ENCODE measurements at places on chromosomes 2 and 18. TPM values are rescaled to one million over a fixed set of nuclear protein-coding genes. Genes with fewer than 3 reads are reported as not detected.

DNA sequence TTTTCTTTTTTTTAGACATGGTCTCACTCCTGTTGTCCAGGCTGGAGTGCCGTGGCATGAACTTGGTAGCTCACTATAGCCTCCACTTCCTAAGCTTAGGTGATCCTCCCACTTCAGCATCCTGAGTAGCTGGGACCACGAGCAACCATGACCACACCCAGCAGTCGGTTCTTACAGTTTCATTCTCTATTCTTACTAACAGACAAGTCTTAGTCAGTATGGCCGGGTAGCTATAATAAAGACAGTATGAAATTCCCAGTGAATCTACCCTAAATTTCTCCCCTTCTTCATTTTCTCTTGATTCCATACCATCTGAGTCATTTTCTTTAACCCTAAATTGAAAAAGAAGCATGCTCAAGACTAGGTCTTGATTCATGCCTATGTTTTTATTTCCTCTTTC, 775.3 kb upstream of the NRXN1 start:
- no peak for DNase-seq
- no peaks in the 10 kb centered on the region for H3K27me3 ChIP-seq
- no peaks in the 10 kb centered on the region for H3K36me3 ChIP-seq
- H3K27ac ChIP-seq, result no peak overlapping the region

- peaks cover 17% of the 10 kb centered on the region for H3K36me3 ChIP-seq
- DNase-seq, result no peak
- H3K4me1 ChIP-seq, result peaks cover 17% of the 10 kb centered on the region
These were observed 22.8 kb upstream of the TTN start for GRCh38 chr2:178829981-178830380.

GRCh38 chr2:8065191-8065590, 616.7 kb upstream of the ID2 start:
- DNase-seq, result no peak
- H3K4me3 ChIP-seq, result no peak overlapping the region
- H3K4me1 ChIP-seq, result no peaks in the 10 kb centered on the region
- H3K36me3 ChIP-seq, result peaks cover 4% of the 10 kb centered on the region
- H3K27ac ChIP-seq, result no peak overlapping the region

The SOX11 gene
- not detected for total RNA-seq

The MYOM1 gene
- 1.5 TPM for total RNA-seq

DNA sequence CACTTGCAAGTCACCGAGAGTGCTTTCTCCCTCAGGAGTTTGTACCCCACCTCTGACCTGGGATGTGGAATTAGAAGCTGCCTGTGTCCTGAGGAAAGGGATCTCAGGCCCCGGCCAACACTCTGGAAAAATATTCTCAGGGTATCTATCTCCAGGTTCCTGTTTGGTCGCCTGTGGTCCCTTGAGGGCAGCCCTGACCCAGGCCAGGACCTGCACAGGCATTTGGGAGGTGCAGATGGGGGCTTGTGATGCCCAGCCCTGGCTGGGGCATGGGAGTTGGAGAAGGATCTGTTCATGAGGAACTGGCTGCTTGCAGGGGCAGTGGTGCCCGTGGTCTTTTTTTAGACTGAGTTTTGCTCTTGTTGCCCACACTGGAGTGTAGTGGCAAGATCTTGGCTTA, 46.3 kb downstream of the MYCN start:
- H3K27ac ChIP-seq, result no peak overlapping the region
- no peaks in the 10 kb centered on the region for H3K36me3 ChIP-seq
- no peaks in the 10 kb centered on the region for H3K4me1 ChIP-seq
- DNase-seq, result no peak

- H3K27me3 ChIP-seq, result peaks cover 12% of the 10 kb centered on the region
- peaks cover 24% of the 10 kb centered on the region for H3K4me1 ChIP-seq
- H3K27ac ChIP-seq, result no peak overlapping the region
- H3K4me3 ChIP-seq, result no peak overlapping the region
- DNase-seq, result no peak
- H3K36me3 ChIP-seq, result no peaks in the 10 kb centered on the region
These were observed 15.4 kb upstream of the STAT4 start for GRCh38 chr2:191166111-191166755.

DNA sequence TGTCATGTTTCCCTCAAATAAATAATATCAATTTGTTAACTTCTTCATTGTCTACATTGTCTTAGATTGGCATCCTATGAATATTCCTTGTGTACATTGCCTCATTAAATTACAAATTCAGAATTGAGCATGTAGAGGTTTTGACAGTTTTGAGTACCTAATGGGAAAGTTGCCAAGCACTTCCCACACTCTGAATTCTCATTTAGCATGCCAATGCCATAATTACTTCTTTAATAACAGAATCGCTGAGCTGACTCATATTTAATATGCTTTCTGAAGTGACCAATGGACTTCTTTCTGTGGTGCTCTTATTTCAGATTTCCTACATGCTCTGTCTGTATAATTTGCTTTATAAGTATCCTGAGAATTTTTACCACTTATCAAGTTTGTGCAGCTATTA, 114.4 kb upstream of the NOL4 start:
- H3K4me1 ChIP-seq, result no peaks in the 10 kb centered on the region
- no peak overlapping the region for H3K4me3 ChIP-seq
- no peak for DNase-seq
- no peak overlapping the region for H3K27ac ChIP-seq
- no peaks in the 10 kb centered on the region for H3K27me3 ChIP-seq

GRCh38 chr2:149019768-149020167, 18.7 kb upstream of the LYPD6B start:
- DNase-seq, result no peak
- H3K36me3 ChIP-seq, result no peaks in the 10 kb centered on the region
- H3K27ac ChIP-seq, result no peak overlapping the region
- no peaks in the 10 kb centered on the region for H3K4me1 ChIP-seq

- DNase-seq, result no peak
- H3K4me3 ChIP-seq, result no peak overlapping the region
- peaks cover 39% of the 10 kb centered on the region for H3K36me3 ChIP-seq
- peaks cover 14% of the 10 kb centered on the region for H3K4me1 ChIP-seq
- no peaks in the 10 kb centered on the region for H3K27me3 ChIP-seq
- no peak overlapping the region for H3K27ac ChIP-seq
These were observed 35.2 kb downstream of the CENPO start for GRCh38 chr2:24828238-24828996.

GRCh38 chr2:217743407-217743806, 259.4 kb downstream of the TNS1 start:
- no peak overlapping the region for H3K4me3 ChIP-seq
- peak; percentile 8 for DNase-seq
- no peaks in the 10 kb centered on the region for H3K4me1 ChIP-seq

DNA sequence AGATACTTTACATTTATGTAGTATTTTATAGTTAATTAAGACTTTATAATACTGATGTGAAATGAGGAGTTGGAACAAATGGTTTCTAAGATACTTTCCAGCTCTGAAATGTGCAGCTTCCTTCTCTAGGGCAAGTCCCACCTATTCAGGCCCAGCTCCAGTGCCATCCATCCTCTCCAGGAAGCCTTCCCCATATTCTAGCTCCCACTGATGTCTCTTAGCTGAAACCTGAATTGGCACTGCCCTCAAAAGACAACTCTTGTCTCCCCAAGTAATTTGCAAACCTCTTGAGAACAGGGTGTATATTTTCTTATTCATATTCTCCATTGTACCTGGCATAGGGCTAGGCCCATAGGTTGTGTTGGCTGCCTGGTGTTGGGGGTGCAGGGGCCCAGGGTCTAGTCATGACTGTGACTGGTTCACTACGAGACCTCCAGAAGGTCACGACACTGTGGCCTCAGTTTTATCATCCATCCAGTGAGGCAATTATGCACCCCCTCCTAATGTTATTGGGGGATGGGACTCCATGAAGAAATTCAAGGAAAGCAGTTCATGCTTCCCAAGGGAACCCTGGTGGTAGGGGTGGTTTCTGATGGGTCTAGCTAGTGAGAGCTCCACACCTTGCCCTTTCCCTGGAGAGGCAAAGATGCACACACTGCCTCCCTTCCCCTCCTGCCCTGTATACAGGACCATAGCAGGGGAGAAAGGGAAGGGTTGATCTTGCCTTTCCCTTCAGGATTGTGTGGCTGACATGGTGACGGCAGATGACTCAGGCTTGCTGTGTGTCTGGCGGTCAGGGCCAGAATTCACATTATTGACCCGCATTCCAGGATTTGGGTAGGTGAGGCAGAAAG, 2.8 kb downstream of the WDR54 start:
- DNase-seq, result no peak
- peaks cover 24% of the 10 kb centered on the region for H3K36me3 ChIP-seq
- no peaks in the 10 kb centered on the region for H3K27me3 ChIP-seq
- no peak overlapping the region for H3K4me3 ChIP-seq
- H3K4me1 ChIP-seq, result peaks cover 33% of the 10 kb centered on the region

The OR6B2 gene
- total RNA-seq, result not detected

DNA sequence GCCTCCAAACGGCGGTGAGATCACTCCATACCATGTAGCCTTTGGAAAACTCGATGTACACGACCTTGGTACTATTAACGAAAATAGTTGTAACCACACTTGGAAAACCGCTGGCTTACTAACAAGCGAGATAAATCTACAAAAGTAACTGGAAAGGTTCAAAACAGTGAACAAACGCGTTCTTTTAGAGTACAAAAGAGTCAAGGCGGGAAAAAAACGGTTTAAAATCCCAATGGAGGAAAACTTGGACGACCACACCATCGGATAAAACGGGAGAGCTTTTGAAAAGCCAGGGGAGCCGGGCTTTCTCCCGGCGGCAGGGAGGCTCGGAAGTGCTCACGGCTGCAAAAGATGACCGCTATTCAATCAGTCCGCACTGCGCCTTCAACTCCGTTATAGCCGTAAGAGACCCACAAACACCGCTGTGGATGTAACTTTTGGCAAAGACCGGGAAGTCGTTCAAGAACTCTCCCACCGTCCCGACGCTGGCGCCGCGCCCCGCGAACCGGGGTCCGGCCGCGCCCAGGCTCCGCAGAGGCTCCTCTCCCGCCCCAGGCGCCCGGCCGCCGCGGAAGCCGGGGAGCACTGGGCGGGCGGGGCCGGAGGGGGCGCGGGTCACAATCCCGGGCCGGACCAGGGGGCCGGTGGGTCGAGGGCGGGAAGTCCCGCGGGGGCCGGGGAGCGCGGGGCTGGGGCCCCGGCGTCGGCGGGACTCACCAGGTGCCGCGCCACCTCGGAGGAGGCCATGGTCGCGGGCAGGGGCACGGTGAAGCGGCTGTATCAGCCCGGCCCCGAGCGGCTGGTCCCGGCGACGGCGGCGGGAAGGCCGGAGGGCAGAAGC, 465 bp downstream of the SEPTIN10 start:
- peaks cover 9% of the 10 kb centered on the region for H3K4me1 ChIP-seq
- H3K4me3 ChIP-seq, result peak overlapping the region; percentile 47
- peaks cover 5% of the 10 kb centered on the region for H3K36me3 ChIP-seq

GRCh38 chr2:168311261-168311910, 64.0 kb upstream of the STK39 start:
- DNase-seq, result no peak
- H3K4me3 ChIP-seq, result no peak overlapping the region
- H3K27me3 ChIP-seq, result no peaks in the 10 kb centered on the region

DNA sequence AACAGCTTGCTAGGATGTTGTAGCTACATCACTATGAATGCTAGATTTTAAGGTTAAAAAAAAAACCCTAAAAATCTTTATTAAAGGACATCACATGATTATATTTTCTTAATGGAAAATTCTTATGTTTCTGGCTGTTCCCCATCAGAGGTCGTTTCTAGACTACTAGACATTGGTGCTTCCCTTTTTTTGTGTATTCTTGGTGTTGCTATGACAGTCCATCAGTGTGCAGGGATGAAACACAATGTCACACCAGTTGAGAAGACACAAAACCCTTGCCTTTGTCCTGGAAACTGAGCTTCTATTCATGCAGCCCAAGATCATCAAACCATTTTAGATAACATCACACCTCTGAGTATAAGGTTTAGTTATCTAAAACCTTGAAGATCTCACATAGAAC, 19.9 kb upstream of the TMEM131 start:
- no peak overlapping the region for H3K27ac ChIP-seq
- no peaks in the 10 kb centered on the region for H3K27me3 ChIP-seq
- H3K4me1 ChIP-seq, result peaks cover 17% of the 10 kb centered on the region
- no peak overlapping the region for H3K4me3 ChIP-seq
- no peak for DNase-seq

- H3K4me1 ChIP-seq, result no peaks in the 10 kb centered on the region
- no peak for DNase-seq
- H3K4me3 ChIP-seq, result no peak overlapping the region
- H3K27ac ChIP-seq, result no peak overlapping the region
- no peaks in the 10 kb centered on the region for H3K36me3 ChIP-seq
- H3K27me3 ChIP-seq, result no peaks in the 10 kb centered on the region
These were observed 971.0 kb upstream of the CDH2 start for GRCh38 chr18:29147944-29148343.

The FHOD3 gene
- not detected for total RNA-seq
